Inflammatory macrophage (primary cell): ENCODE measurements at places on chromosomes 1 and 21.
A peak's percentile ranks its signal among the peaks of the same experiment; 100 is the strongest.

DNA sequence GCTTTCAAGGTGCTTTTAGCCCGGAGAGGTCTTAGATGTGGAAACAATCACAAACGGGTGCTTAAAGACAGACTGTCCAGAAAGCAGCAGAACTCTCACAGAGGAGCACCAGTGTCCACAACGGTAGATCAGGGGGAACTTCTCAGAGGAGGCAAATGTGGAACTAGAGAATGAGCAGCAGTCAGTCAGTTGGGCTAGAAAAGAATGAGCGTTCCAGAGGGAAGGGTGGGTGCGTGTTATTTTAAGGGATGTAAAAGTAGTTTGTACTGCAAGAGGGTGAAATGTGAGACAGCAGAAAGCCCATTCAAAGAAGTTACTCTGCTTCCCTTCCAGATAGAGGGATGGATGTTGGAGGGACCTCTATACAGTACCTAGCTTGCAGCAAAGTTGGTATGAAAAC is 30.9 kb downstream of the RGS5 start:
- no peak for DNase-seq

- DNase-seq: peak; percentile 63
Measured at GRCh38 chr1:84301004-84301784, at the start of gene SAMD13. SAMD13 (plus strand) TSS chr1:84301708; CDS start chr1:84303235, 1,527 bp downstream.

- DNase-seq: peak; percentile 35
Measured at GRCh38 chr1:201025571-201026002, 2.1 kb upstream of the KIF21B start.

DNA sequence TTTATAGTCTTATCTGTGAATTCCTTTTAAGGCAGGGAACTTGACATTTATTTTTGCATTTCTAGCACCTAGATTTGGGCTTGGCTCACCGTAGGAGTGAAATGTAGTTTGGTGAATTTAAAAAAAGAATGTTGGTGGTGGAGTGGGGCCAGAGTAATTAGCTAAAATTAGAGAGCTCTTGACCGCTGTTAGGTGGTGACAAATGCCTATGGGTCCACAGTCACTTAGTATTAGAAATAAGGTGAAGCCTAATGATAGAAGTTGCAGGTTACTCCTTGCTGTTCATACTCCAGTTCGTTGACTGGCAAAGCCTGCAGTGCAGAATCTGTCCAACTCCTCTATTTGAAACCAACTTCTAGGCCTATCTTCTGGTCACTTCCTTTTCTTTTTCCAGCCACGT is 318.8 kb upstream of the NRIP1 start:
- DNase-seq: no peak

DNA sequence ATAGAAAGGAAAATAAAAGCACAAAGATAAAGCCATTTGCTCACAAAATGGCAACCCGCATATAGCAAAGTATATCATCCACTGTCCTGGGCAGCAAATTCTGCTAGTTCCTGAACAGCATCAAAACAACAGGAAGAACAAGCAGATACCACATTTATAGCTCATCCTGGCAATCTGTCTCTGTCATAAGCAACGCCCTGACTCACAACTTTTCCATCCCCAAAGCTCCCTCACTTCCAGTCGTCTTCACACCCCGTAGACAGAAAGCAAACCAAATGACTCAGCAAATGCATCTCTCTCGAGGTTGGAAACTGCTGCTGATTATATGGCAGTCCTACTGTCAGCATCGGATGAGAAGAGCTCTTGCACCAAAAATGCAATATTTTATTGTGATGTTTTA is 65.8 kb downstream of the AK5 start:
- DNase-seq: no peak

DNA sequence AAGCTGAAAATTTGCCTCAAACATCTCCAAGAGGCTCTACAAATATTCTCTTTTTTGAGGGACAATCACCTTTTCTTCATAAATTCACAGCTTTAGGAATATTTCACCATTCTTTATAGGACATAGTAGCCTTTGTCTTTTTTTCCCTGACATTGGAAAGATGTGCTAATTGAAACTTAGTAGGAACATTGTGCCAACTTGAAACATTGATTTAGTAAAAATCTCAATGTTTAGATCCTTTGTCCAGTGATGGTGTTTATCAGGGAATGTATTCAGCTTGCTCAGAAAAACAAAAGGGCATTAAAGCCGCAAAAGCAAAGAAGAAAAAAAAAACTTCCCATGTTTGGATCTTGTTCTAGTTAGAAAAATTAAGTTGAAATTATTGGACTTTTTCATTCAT is 52.1 kb downstream of the DPT start:
- DNase-seq: no peak

DNA sequence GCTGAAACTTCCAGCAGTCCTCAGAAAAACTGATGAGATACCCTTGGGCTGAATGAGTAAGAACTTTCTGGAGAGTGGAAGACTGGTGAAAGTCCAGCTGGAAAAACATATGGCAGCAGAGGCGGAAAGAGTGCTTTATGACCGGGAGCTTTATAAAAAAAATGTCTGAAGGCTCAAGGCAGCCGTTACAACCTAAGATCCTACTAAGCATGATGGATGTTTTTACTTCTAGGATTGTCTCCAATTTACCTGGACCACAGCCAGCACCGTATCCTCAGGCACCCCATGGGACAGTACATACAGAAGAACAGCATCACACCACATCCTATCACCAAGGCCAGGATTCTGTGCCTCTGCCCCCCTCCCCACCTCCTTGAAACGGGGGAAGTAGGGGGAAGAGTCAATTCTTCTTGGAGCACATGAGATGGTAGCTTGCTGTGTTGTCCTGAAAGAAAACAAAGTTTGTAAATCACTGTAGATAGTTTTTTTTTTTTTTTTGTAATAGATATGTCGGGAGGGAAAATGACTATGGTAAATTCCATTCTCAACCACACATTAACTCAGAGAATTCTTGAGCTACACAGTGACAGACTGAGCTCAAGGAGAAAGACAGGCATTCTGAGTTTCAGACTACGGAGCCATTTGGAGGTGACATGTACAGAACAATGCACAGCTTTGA is 11.8 kb upstream of the IRF2BP2 start:
- DNase-seq: no peak

DNA sequence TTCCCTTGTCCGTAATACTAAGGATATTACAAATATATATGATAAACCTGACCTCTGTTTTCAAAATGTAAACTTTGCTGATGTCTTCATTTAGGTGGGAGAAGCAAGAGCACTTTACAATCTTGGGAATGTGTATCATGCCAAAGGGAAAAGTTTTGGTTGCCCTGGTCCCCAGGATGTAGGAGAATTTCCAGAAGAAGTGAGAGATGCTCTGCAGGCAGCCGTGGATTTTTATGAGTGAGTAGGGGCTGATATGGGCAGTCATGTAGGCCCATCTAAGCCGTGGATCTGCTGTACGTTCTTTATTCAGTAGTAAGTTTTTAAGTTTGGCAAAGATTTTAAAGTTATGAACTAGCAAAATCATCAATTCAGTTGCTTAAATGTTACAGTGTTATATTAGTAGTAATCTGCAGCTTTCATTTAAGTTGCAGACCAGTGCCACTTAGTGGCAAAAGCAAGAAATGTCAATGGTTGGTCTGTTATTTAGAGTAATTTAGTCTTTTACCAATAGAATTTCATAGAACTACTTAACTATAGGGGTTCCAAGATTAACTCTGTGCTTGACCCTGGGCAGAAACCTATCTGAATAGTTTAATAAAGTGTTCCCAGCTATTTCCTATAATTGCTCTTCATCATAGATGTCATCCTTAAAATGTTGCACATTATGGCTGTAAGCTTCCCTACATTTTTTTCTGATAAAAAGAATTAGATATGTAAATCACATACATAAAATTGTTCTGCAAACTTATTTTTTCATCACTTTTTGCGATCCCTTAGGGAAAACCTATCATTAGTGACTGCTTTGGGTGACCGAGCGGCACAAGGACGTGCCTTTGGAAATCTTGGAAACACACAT is 21.3 kb downstream of the GPSM2 start:
- peak; percentile 65 for DNase-seq

- DNase-seq: no peak
Measured at GRCh38 chr1:247273013-247273412, 17.1 kb downstream of the VN1R5 start.

- no peak for DNase-seq
Measured at GRCh38 chr1:26994787-26995517, 1.5 kb downstream of the TRNP1 start.

- DNase-seq: no peak
Measured at GRCh38 chr1:225811622-225812487, 1.9 kb downstream of the EPHX1 start.

DNA sequence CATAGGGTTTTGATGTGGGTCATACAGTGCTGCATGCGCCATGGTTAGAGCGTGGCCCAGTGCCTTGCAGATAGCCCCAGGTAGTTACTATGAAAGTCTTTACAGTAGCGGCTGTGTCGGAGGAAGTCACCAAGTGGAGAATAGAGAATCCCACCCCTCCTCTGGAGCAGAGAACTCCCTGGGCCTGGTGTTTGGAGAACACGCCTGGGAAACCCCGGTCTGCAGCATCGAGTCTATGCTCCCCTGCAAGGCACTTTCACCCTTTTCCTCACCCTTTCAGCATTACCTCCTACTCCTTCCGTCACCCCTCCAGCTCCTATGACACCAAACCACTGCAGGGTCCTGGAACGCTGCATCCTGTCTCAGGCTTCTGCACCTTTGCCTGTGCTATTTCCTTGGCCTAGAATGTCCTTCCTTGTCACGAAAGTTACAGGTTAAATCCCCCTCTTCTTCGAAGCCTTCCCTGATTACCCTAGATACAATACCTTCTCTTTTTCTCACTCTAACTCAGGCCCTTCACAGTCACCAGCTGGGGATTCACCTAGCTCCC is 2.7 kb upstream of the SLC1A7 start:
- DNase-seq: no peak

- peak; percentile 71 for DNase-seq
Measured at GRCh38 chr1:210597555-210598134, 268.9 kb downstream of the HHAT start.

DNA sequence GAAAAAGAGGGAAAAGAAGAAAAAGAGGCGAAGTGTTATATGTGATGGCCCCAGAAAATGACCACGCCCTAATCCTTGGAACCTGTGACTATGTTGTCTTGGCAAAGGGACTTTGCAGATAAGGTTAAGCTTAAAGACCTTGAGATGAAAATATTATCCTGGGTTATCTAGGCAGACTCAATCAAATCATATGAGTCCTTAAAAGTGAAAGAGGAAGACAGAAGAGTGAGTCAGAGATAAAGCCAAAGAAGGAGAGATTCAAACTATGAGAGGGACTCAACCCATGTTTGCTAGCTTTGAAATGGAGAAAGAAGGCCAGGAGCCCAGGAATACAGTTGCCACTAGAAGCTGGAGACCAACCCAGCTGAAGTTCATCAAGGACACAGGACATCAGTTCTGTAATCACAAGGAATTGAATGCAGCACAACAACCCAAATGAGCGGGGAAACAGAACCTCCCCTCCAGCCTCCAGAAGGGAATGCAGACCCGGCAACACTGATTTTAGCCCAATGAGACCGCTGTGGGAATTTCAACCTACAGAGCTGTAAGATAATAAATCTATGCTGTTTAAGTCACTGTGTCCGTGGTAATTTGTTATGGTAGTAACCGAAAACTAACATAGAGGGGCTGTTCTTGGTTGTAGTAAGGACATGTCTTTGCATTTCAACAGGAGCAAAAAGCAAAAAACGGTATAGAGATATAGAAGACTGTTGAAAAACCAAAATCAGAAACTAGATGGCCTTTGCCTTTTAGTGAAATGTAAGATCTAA is 4.2 kb upstream of the RGS8 start:
- no peak for DNase-seq

GRCh38 chr21:31964692-31965091 is 91.9 kb downstream of the HUNK start:
- DNase-seq: no peak

DNA sequence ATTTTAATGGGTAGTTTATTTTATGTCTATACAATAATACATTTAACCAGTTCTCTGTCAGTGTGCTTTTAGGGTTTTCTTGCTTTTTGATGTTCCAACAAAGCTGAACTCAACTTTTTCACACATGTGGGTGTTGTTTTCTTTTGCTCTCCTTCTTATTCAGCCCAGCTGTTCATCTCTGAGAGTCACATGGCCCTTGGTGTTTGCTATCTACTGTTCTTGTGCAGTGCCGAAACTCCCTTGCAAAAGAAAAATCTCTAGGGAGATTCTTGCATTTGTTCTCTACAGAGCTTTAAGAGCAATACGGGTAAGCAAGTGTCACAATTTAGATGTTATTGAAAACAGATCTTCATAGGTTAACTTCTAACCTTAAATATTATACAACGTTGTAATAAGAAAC is 281.1 kb upstream of the CXADR start:
- no peak for DNase-seq

DNA sequence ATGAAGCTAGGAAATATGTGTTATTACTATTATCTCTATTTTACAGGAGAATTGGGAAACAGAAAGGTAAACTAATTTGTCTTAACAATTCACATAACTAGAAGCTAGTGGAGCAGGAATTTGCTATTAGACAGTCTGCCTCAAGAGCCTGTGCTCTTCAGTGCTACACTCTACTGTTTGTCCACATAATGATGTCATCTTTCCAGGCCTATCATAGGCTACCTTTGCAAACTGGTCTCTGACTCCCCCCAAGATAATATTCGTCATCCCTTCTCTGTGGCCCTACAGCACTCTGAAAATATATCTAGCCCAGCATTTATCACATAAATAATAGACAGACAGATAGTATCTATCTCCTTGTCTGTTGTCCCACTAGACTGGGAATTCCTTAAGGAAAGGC is 34.1 kb downstream of the TRIT1 start:
- DNase-seq: no peak

DNA sequence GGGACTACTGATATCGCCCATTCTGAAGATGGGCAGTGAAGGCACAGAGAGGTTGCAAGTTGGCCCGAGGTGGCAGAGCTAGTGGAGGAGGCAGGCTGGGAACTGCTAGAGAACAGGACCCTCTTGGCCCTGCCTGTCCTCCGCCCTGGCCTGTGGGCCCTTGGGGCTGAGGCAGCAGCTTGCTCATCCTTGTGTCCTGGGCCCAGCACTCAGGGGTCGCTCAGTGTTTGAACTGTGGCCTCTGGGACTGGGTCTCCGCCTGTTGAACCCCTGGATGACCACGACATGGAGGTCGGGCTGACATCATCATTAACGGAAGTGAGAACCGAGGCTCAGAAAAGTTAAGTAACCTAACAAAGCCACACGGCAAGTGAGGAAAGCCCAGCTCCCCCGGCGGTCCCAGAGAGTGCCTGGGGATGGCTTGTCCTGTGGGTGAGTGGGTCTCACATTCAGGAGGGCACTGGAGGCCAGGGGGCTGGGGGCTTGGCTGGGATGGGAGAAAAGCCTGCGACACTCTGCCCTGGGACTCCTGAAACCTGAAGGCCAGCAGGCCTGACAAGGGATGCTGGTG is 23.0 kb upstream of the DDOST start:
- DNase-seq: peak; percentile 40

DNA sequence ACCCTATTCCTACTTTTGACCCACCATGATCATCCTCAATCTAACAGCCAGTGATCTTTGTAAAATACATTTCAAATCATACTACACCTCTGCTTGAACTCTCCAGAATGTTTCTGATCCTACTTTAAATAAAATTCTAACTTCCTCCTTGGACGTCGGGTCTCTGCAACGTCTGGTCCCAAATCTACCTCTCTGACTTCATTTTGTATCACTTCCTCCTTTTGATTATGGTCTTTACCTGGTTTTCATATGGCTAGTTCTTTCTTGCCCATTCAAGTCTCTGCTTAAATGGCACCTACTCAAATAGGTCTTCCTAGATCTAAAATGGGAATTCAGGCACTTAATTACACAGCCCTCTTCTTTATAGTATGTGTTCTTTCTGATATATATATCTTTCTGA is 18.2 kb downstream of the PLPPR4 start:
- DNase-seq: no peak

- DNase-seq: peak; percentile 64
Measured at GRCh38 chr1:9615316-9616063, 26.8 kb downstream of the TMEM201 start.

GRCh38 chr1:11196945-11197344 is 7.8 kb downstream of the ANGPTL7 start:
- DNase-seq: no peak
